ENCODE measurements at places on chromosomes 6 and 20.
A peak's percentile ranks its signal among the peaks of the same experiment; 100 is the strongest.

DNA sequence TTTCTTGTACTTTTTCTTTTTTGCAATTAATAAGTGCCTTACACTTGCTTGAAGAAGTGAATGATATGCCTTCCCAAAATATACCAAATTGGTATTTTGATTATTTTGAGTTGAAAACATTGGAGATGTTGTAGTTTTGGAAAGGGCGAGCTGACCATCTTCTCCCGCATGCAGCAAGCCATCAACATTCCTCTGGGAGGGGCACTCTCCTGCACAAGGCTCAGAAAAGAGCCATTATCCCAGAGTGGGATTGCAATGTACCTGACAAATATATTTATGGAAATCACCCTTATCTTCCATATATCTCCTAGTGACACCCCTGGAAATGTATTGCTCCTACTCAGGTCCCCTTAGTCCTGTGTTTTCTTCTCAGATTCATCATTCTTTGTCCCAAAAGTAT, 22.8 kb upstream of the PNRC1 start:
- DNase-seq, result no peak

- no peak for DNase-seq
Measured at GRCh38 chr20:18390201-18390600, 76.6 kb downstream of the DZANK1 start.

DNA sequence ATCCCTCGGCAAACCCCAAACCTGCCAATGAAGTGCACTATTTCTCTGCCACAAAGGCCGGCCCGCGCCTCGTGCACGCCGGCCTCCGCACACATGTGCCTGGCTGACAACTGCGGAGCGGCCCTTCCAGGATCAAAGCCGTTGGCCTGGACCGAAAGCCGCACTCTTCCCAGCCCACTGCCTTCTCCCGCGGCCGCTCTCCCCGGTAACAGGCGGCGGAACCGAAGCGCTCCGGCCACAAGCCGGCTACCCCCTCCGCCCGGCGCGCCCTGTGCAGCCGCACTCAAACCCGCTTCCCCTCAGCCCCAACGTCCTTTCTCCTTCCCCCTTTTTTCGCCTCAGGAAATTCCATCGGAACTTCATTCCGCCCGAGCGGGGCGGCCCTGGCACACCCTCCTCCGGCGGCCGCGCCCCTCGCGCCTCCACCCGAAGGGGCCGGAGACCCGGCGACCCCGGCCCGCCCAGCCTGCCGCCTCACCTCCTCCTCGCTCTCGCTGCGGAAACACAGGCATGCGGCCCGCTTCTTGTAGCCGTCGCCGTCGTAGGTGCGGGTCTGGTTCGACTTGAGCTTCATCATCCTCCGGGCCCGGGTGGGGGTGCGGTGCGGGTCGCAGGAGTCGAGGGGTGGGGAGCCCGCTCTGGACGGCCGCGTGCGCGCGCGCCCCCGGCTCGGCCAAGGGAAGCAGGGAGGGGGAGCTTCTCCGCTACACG, 528 bp downstream of the NUDT3 start:
- peak; percentile 55 for DNase-seq

DNA sequence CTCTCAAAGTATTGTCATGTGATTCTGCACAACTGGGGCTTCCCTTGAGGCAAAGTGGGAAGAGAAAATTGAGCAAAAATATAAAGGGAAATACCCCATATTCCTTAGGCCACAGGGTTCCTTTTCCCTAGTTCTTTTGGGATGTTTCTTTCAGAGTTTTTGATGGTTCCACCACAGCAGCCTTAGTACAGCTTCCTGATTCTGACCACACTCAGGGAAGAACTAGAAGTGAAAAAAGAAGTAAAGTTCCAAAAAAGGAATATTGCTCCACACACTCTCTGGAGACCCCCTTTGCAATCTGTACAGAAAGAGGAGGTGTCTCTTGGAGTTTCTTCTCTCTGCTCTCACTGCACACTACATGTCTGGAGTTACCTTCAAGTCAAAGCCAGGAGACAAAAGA, 27.9 kb upstream of the HLA-DQA2 start:
- DNase-seq, result no peak

DNA sequence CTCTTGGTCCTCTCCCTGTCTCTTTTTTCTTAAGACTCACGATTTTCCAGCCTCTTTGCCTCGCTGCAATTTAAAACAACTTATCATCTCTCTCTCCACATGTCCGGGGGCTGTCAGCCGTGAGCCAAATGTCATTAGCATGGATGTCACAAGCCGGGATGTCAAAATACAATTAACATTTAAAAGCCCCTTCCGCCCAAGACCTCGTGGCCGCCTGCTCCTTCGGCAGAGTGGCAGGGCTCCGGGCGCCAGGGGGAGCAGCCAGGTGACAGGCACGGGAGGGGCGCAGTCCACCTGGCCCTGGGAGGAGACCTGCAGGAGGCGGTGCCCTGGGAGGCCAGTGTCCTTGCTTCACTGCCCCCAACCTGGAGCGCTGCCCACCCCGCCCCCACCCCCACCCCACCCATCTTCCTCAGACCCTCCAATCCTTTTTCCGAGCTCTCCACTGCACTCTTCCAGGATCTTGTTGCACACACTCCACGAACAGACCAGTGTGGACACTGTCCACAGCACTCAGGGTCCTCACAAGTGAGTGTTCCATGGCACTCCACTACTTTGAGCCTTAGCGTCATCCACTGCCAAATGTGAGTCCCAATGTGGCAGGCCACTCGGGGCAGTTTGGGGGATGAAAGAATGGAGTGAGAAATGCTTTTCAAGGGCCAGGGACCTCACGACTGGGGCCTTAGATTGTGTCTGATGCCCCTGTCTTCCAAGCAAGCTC, 5.6 kb upstream of the GRM4 start:
- peak; percentile 50 for DNase-seq

GRCh38 chr20:4661191-4661590, 60.5 kb upstream of the PRND start:
- DNase-seq, result no peak

DNA sequence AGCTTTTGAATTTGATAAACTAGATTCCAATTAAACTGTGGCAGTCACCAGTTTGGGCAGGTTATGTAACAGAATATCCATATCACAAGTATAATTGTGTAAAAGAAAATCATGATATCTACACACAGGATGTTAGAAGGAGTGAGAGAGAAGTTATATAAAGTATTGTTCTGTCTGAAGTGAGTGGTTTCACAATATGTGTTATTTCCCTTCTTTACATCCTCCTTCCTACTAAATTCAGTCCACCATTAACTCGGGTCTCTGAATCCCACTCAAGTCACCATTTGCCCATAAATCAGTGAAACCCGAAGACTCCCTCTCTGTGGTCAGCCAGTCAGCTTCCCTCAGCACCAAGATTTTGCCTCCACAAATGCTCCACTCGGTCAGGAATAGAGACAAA, 796 bp downstream of the HLA-DQB1 start:
- DNase-seq, result no peak

- no peak for DNase-seq
Measured at GRCh38 chr6:2507016-2507415, 243.7 kb downstream of the MYLK4 start.

GRCh38 chr6:56890683-56891429, 64.1 kb upstream of the BEND6 start:
- DNase-seq, result no peak

- no peak for DNase-seq
Measured at GRCh38 chr6:149385998-149386646, 13.9 kb upstream of the SUMO4 start.

- DNase-seq, result no peak
Measured at GRCh38 chr20:2379511-2380229, 1.0 kb upstream of the TGM6 start.

DNA sequence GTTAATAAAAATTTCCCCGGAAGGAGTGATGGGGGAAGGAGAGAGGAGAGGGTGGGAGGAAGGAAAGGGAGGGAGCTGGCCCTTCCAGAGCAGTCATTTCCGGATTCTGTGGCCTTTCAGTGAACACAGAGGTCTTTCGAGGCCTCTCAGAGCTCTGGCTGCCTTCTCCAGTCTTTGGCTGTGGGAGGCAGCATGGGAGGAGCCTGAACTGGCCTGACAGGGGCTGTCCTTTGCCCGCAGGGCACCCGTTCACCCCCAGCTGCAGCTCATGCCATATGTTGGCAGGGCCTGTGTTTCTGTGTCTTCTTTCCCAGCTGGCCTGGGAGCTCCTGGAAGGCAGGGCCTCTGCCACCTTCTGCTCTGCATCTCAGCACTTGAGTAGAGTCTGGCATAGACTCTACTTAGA, 95.5 kb downstream of the PPP1R14C start:
- no peak for DNase-seq

- DNase-seq, result no peak
Measured at GRCh38 chr6:36662827-36663256, 15.7 kb upstream of the CDKN1A start.

DNA sequence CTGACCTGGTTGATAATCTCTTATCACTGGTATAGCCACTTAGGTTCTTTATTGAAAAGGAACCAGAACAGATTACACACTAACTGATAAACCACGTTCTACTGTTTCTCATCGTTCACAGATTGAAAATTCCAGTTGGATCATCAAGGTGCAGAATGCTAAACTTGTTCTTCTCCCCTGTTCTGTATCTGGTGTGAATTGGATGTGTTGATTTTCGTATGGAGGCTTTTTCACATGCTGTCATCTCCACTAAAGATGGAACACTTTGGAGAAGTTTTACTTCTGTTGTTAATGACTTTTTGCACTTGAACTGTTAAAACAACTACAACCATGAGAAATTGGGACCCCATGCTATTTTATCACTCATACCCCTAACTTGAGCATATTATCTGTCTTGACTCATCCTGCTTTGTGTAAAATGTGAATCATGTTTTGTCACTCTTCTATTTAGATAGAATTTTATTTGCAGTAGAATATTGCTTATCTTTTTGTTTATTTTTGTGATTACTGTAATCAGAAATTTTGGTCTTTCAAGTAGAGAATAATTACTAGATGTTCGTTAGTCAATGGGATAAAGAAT, 17.5 kb downstream of the VAPB start:
- no peak for DNase-seq

GRCh38 chr6:2793534-2794151, 28.4 kb downstream of the WRNIP1 start:
- no peak for DNase-seq

- DNase-seq, result no peak
Measured at GRCh38 chr6:136752554-136752953, 39.7 kb downstream of the MAP3K5 start.

DNA sequence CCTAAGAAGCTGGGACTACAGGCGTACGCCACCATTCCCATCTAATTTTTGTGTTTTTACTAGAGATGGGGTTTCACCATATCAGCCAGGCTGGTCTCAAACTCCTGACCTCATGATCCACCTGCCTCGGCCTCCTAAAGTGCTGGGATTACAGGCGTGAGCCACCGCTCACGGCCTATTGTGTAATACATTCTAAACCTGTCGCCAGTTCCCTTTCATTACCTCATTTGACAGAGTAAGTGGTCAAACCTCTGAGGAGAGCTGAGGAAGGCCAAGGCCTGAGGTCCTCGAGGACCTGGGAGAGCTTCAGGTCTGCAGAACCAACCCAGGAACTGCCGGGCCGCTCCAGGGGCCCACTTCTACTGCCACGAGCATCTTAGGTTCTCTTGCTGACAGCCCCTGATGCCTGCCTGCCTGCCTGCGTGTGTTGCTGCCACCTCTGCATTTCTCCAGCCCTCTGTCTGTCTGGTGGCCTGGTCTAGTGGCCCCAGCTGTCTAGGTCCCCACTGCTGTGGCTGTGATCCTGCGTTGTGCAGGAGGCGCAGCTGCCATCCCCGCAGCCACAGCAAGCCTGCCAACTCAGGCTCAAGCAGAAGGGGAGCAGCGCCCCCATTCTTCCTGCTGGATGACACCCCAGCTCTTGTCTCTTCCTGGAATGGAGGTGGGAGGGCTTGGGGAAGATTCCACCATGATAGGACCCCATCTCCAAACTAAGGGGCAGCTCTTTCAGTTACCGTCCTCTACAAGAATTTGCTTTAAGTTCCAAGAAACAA, 45.3 kb downstream of the PRR18 start:
- DNase-seq, result no peak

DNA sequence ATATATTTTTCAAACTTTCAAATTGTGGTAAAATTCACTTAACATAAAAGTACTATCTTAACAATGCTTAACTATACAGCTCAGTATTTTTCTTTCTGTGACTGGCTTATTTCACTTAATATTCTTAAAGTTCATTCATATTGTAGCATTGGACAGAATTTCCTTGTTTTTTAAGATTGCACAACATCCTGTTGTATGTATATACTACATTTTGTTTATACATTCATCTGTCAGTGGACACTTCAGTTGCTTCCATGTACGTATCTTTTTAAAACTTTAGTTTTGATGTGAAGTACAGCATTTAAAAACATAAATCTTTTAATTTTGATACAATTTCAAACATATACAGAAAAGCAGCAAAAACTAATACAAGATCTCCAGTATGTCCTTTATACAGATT, 220.7 kb downstream of the ZFAND3 start:
- no peak for DNase-seq

- DNase-seq, result no peak
Measured at GRCh38 chr20:47126709-47127108, 229.8 kb downstream of the ZMYND8 start.

- DNase-seq, result no peak
Measured at GRCh38 chr6:27096834-27097511, 150.5 kb upstream of the PRSS16 start.

DNA sequence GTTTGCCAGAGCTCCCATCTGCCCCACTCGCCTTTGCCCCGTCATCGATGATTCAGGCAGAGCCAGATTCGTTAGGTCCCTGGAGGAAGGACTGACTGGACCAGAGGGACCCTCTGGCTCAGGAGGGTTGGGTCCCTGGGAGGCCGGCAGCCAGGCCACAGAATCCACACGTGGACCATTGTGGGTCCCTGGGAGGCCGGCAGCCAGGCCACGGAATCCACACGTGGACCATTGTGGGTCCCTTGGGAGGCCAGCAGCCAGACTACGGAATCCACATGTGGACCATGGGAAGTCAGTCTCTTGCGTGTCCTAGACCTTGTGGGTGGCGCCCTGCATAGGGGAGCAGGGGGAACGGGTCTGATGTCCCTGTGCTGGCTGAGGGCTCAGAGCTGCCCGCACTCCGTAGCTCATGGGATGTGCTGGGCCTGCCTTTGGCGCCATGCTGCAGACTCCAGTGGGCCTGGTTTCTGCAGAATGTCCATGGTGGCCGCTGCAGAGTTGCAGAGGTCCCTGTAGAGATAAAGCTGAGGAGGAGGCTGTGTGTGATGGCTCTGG, 23.5 kb downstream of the UCKL1 start:
- DNase-seq, result no peak

DNA sequence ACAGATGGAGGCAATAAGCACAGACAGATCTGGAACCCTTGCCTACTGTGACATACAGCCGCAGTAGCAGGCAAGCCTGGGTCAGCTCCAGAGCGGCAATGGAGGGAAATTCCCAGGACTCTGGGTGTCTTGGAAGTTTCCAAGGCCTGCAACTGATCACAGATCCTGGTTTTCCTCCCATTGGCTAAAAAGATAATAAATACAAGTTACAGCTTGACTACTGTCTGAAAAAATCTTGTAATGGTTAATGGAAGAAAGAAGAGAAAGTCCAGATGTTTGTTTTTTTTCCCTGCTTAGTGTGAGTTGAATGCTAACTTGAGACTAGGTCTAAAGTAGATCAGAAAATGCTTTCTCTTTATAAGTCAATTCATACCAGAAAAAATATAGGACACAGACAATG, 307.6 kb downstream of the ALDH8A1 start:
- no peak for DNase-seq

GRCh38 chr6:149261364-149262040, 56.0 kb upstream of the TAB2 start:
- no peak for DNase-seq

All from NCI-H1105 (cell line).